ENCODE measurements at places on chromosomes 1 and 21. TPM values are rescaled to one million over a fixed set of nuclear protein-coding genes. Genes with fewer than 3 reads are reported as not detected.

The ISG20L2 gene
- 15.6 TPM for total RNA-seq

The ACTL8 gene
- total RNA-seq = not detected

The OR2L3 gene
- not detected for total RNA-seq

The RIMKLA gene
- not detected for total RNA-seq

The LDLRAD1 gene
- total RNA-seq = not detected

The GCSAML gene
- total RNA-seq = not detected

The MIA3 gene
- total RNA-seq = 22.4 TPM

The OR2L5 gene
- total RNA-seq = not detected

The SLC44A3 gene
- 0.57 TPM for total RNA-seq

The PROK1 gene
- total RNA-seq = not detected

The NHLH1 gene
- not detected for total RNA-seq

The ARHGEF16 gene
- total RNA-seq = not detected

The NBPF6 gene
- total RNA-seq = 0.13 TPM

The IRF6 gene
- total RNA-seq = not detected

The C4BPA gene
- not detected for total RNA-seq

The LMOD1 gene
- 0.03 TPM for total RNA-seq

The SF3B4 gene
- total RNA-seq = 42.3 TPM

The SPRR1B gene
- not detected for total RNA-seq

The PLA2G2A gene
- not detected for total RNA-seq

The BTBD19 gene
- 1.0 TPM for total RNA-seq

The ATP1B1 gene
- 3.7 TPM for total RNA-seq

The KCNA2 gene
- not detected for total RNA-seq

The IFI44 gene
- total RNA-seq = 155 TPM

The ARTN gene
- total RNA-seq = not detected

The CFHR3 gene
- total RNA-seq = not detected

The OVAAL gene
- not detected for total RNA-seq

The MTFR1L gene
- 18.2 TPM for total RNA-seq

The RRP1B gene
- total RNA-seq = 23.0 TPM

All from MG63 (cell line).